Stimulated activated CD8-positive, alpha-beta memory T cell treated with anti-CD3 and anti-CD28 coated beads, Interleukin-7, amount 100 ng/mL, for 1 hour (primary cell): ENCODE measurements at places on chromosomes 12 and 14.
A peak's percentile ranks its signal among the peaks of the same experiment; 100 is the strongest.

DNA sequence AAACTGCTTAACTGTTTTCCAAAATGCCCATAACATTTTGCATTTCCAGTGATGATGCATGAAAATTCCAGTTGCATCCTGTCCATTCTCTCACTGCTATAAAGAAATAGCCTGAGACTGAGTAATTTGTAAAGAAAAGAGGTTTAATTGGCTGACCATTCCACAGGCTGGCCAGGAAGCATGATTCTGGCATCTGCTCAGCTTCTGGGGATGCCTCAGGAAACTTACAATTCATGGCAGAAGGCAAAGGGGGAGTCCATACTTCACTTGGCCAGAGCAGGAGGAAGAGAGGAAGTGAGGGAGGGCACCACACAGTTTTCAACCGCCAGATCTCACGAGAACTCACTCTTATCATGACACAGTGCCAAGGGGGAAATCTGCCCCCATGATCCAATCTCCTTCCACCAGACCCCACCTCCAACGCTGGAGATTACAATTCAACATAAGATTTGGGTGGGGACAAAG, 18.2 kb upstream of the CLEC2D start:
- DNase-seq = no peak

GRCh38 chr12:66903782-66904396, 225.0 kb upstream of the GRIP1 start:
- no peak for DNase-seq

GRCh38 chr12:32298917-32299316, 100.4 kb upstream of the FGD4 start:
- no peak for DNase-seq

GRCh38 chr14:57732463-57733285, 133.2 kb downstream of the SLC35F4 start:
- no peak for DNase-seq

DNA sequence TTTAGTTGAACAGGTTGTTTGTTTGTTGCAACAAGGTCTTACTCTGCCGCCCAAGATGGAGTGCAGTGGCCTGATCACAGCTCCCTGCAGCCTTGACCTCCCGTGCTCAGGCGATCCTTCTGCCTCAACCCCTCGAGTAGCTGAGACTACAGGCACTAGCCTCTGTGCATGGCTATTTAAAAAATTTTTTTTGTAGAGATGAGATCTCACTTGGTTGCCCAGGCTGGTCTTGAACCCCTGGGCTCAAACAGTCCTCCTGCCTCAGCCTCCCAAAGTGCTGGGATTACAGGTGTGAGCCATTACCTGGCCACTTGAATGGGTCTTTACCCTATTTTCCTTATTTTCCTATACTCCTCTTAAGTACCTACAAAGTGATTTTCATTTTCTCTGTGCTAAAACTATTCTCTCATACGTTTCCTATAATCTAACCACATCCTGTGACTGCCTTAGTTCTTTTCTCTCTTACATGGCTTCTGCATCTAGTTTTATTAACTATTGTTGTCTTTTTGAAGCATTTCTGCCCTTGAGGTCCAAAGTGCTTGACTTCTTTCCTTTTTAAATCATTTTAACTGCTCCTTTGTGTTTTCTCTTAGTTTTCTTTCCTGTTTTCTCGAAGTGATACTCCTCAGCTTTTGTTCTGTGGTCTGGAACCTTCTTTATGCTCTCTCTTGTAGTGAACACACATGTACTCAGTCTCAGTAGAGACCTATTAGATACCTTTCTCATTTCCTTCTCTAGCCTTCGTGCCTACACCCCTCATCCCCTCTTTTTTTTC, 14.1 kb downstream of the GPX2 start:
- DNase-seq = no peak

DNA sequence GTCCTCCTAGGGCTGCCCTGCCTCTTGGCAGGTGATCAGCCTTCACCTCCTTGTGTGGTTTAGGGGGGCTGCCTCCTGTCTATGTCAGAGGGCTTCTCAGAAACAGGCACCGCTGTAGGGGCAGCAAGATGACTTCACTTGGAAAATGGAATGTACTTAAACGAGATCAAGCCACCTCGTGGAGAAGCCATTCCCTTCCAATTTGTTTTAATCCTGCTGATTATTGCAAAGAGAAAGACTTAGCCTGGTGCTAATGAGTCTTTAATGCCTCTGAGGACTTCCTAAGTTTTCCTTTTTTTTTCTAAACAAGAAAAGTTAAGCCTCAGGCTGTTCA, 62.3 kb upstream of the RFLNA start:
- DNase-seq = no peak

- no peak for DNase-seq
Measured at GRCh38 chr14:73467800-73468199, 9.5 kb upstream of the NUMB start.

- DNase-seq = no peak
Measured at GRCh38 chr14:77524536-77524935, 25.9 kb upstream of the ISM2 start.

- no peak for DNase-seq
Measured at GRCh38 chr12:1924996-1925683, 6.7 kb upstream of the CACNA2D4 start.

DNA sequence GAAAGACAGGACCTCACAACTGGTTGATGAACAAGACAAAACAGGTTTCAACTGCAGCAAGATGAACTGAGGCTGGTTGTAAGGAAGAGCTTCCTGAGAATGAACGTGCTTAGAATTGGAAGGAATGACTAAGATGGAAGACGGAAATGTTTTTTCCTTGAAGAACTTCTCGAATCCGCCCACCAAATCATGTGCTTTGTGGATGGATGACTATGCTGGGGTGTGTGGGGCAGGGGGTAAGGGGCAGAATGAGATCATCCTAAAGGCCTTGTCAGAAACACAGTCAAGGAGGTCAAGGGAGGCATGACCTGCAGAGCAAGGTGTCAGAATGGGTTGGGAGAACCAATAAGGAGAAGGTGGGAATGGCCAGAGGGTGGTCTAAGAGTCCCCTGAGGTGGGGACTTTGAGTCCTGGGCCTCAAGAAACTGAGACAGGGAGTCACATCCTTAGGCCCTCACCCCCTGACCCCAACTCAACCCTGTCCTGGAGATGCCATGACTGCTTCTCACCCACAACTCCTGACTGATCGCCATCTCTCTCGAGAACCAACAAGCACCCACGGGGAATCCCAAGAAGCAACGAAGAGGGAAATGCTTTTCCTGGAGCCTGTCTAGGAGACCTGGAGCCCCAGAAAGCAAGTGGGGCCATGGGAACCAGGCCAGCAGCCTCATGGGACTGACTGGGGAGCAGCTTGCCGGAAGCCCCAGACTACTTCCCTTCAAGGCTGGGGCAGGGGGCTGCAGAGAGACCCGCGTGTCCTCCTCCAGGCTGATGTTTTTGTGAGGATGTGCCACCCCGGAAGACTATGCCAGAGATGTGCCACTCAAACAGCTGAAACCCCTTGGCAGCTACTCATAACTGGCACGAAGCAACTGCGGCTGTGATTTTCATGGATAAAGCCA, 84.0 kb downstream of the ACTN1 start:
- DNase-seq = no peak

DNA sequence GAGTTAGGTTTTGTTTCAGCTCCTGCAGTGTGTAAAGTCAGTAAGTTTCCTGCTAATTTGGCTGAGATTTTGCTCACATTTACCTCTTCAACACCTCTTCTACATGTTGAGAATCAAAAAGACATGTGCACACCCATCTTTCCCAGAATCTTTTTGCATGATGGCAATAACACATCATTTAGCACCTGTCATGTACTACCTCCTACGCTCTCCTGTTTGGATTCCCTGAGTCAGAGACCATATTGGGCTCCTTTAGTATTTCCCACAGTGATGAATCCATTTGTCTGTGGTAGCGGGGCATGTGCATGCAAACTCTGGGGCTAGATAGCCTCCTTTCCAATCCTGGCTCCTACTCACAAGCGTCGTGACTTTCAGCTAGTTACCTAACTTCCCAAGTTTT, 20.1 kb downstream of the PLBD1 start:
- DNase-seq = no peak

GRCh38 chr12:113002155-113002554, 23.8 kb downstream of the OAS2 start:
- DNase-seq = no peak

GRCh38 chr14:101876555-101876938, 87.8 kb upstream of the DYNC1H1 start:
- peak; percentile 27 for DNase-seq

GRCh38 chr12:3571323-3571722, 80.3 kb downstream of the PRMT8 start:
- DNase-seq = no peak

GRCh38 chr12:96510306-96510764, 21.0 kb downstream of the CFAP54 start:
- no peak for DNase-seq

- DNase-seq = no peak
Measured at GRCh38 chr12:80269803-80270552, 170.6 kb downstream of the OTOGL start.

- DNase-seq = peak; percentile 2
Measured at GRCh38 chr14:92463141-92463540, 50.4 kb upstream of the RIN3 start.

GRCh38 chr12:122986258-122986871, 5.9 kb downstream of the ARL6IP4 start:
- DNase-seq = no peak

GRCh38 chr12:12791756-12792369, 6.4 kb downstream of the APOLD1 start:
- no peak for DNase-seq

- DNase-seq = no peak
Measured at GRCh38 chr12:57006809-57007475, 596 bp upstream of the ZBTB39 start.

GRCh38 chr14:104321088-104321801, 182.9 kb downstream of the KIF26A start:
- no peak for DNase-seq

- no peak for DNase-seq
Measured at GRCh38 chr14:67409461-67409860, 2.5 kb downstream of the PLEK2 start.

DNA sequence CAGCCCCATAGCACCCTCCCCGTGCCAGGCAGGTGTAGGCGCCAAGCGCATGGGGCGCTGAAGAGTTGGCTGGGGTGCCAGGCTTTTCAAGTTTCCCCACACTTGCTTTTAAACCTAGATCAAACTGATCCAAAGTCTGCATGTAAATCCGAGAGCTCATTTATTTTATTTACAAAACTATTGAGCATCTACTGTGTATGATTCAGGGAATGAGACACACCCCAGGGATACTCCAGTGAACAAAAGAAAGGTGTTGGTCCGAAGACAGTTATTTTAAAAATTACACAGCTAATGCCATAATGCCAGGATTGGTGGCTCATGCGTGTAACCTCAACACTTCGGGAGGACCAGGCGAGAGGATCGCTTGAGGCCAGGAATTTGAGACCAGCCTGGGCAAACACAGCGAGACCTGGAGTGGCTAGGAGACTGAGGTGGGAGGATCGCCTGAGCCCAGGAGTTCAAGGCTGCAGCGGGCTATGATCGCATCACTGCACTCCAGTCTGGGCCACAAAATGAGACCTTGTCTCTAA, 780 bp upstream of the SLC41A2 start:
- no peak for DNase-seq

- no peak for DNase-seq
Measured at GRCh38 chr14:63474111-63474510, 69.1 kb downstream of the PPP2R5E start.

DNA sequence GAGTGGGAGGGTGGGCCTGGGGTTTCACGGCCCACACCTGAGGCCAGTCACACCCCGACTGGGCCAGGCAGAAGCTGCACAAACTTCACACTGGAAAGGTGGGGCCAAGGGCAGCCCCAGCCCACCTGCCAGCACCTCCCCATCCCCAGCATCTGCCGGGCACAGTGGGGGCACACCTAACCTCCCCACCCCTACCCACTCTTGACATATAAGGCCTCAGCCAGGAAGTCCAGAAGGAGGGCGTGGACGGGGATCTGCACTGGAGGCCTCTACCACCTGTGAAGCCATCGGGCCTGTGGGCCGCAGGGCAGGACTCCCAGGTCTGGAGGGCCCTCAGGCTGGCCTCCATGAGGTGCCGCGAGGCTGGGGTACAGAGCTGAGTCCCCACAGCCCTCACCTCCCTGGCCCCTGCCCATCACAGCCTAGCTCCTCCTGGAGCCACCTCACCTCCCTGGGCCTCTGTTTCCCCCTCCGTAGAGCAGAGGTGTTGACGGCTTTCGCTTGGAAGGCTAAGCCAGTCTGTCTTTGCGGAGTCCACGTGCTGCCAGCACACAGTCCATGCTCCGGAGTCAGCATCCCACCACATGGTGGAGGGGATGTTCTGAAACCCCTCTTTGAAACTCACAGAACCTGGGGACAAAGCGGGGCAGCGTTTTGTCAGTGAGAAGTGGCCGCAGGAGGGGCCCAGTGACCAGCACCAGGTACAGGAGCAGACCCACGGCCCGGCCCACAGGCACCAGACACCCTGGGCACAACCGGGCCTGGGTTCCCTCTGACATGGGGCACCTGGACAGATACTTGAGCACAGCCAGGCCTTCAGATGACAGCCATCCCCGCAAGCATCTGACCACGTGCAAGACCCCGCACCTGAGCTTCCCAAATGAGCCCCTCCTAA, 38.2 kb upstream of the INF2 start:
- no peak for DNase-seq

GRCh38 chr12:69918287-69918686, 93.3 kb downstream of the MYRFL start:
- no peak for DNase-seq

DNA sequence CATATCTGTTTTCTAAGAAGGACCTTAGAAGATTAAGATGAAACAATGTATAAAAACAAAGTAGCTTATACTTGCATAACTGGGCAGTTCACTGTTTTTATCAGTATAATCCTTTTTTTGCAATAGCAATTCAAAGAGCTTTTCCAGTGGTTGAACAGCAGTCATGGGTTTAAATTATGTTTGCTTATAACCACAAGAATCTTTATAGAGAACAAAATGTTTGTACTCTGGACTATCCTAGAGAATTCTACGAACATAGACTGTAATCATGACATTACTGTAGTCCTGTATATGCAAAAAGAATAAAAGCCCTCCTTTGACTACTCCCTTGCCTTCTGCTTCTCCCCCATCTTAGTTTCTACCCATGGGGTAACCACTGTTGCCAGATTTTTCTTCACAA, 5.7 kb downstream of the FAM177A1 start:
- no peak for DNase-seq

DNA sequence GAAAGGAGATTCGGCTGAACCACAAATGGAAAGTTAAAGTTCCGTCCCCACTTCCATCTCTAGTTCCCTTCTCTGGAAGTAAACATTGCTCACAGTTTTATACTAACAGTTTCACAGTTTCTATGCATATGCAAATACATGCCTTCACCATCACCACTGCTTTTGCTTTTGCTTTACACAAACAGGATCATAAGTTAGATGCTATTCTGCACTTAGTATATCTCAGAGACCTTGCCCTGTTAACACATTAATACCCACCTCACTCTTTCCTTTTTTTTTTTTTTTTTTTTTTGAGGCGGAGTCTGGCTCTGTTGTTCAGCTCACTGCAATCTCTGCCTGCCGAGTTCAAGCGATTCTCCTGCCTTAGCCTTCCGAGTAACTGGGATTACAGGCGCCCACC, 890 bp downstream of the TEP1 start:
- DNase-seq = no peak

GRCh38 chr14:26925876-26926584, 328.2 kb upstream of the NOVA1 start:
- DNase-seq = no peak
